ENCODE measurements at places on chromosomes 4 and X. TPM values are rescaled to one million over a fixed set of nuclear protein-coding genes. Genes with fewer than 3 reads are reported as not detected.

DNA sequence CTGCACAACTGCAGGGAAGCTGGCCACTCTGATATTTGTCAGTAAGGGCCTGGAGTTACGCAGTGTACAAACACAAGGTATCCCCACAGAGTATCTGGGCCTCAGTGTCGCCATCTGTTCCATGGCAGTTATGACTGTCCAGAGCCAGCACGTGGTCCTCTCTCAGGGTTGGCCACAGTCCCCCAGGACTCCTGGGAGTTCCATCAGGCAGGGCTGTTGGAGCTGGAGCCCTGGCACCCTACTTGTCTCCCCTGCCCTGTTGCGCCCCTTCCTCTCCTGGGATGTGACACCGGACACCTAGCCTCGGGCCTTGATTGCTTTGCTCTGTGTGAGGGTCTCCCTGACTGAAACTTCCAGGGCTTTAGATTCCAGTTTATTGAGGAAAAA lies 8.4 kb downstream of the HTRA3 start:
- DNase-seq, result no peak

- DNase-seq, result no peak
These were observed 12.6 kb downstream of the TENT5D start for GRCh38 chrX:80432863-80433262.

- DNase-seq, result no peak
These were observed 23.2 kb downstream of the BBS12 start for GRCh38 chr4:122755675-122756074.

DNA sequence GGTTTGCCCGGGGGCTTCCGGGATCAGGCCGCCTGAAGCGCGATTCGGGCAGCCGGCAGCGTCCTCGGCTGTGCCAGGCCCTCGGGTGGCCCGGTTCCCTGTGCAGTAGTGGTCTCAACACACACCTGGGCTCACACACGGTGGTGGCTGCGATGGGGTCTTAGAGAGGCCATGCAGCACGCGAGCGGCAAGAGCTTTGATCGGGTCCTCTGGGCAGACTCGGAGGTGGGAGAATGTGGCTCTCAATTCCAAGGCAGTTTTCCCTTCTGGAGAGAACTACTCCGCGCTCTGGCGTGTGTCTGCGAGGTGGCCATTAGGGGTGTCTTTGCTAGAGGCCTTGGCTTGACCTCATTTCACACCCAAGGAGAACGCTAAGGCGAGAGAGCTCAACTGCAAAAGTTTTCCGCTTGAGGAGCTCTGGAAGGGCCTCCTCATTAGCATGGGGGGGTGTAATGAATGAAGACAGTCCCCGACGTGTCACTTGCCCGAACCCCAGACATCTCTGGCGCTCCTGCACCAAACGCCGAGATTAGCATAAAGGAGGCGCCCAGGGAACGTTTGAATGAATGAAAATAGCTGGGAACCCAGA lies 771 bp upstream of the RBPJ start:
- DNase-seq, result peak; percentile 51

- DNase-seq, result no peak
These were observed 350.9 kb upstream of the F9 start for GRCh38 chrX:139179592-139179991.

DNA sequence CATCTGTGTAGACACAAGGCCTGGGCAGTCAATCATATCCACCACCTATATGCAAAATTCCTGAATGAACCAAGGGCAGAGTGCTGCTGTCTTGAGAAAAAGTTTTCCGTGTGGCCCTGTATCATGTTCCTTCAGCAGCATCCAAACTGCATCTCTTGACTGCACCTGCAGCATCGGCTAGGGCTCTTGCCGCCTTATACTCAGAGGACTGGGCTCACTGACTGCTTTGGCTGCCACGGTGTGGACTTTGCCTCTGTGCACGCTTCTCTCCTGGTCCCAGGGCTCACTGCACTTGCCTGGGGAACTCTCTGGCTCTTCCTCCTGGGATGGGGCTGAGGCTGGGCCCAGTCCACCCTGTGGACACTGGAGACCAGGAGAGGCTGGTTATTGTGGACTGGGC lies 39.5 kb upstream of the STS start:
- no peak for DNase-seq

DNA sequence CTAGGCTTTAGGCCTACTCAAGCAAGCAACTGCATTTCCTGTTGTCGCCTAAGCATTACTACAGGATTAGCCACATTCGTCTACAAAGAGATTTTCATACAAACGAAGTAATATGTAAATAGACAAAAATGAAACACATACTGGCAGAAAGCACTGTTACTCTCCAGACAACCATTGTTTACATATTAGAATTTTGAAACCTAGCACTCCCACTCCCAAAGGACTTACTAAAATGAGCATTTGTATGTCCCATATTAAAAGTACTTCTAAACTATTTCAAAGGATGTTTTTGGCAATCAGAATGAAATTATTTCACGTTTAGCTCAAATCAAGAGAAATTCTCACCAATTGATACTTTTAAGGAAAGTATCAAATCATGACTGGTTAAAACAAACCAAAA lies 570.8 kb downstream of the PRR32 start:
- no peak for DNase-seq

DNA sequence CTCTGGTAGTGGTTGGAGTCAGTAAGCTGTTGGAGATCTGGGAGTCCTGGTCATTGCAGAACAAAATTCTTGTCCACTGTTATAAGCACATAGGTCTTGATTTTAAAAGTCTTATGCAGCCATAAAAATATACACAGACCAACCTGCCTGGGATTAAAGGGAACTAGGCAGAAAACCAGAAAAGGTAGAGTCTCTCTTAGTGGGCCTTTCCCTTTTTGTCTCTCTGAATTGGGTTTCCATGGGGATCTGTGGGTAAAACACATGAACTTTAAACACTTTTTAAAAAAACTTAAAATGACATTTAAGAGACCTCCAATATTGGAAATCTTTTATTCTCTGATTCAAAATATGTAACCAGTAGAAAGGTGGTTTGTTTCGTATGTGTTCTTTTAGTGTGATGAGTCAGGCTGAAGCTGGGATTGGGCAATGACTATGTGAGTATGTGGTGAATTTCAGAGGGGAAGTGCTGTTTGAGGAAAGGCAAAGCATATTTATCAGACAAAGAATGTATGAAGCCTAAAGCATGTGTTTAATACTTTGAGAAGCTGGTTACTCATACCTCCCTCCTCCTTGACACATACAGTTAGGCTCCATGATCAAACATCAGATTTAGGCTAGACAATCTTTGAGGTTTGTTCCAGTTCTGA lies 29.6 kb downstream of the SLC16A2 start:
- DNase-seq, result no peak

- DNase-seq, result no peak
These were observed 140.6 kb downstream of the DCTD start for GRCh38 chr4:182776376-182777105.

XAGE2 gene
- total RNA-seq, result not detected

PRRG3 gene
- not detected for total RNA-seq

OTC gene
- total RNA-seq, result not detected

MID1 gene
- total RNA-seq, result 0.34 TPM

ANOS1 gene
- total RNA-seq, result not detected

TMEM185A gene
- 17.2 TPM for total RNA-seq

PAGE1 gene
- total RNA-seq, result not detected

All from activated T-helper 2 cell treated with anti-CD3 and anti-CD28 coated beads, Interferon-gamma antibody, Interleukin-2, Interleukin-4, amounts not matched to agents 10 μg/mL and 5 μg/mL and 100 μg/mL, durations not matched to agents 14 hours and 24 hours and 36 hours (primary cell).